ENCODE measurements at places on chromosomes 1 and 21.

GRCh38 chr21:39503123-39503762 lies 51.5 kb downstream of the SH3BGR start:
- DNase-seq = no peak

- no peak for DNase-seq
These were observed 3.7 kb upstream of the KLF18 start for GRCh38 chr1:44144962-44145756.

GRCh38 chr1:221994274-221994698 lies 252.4 kb upstream of the DUSP10 start:
- no peak for DNase-seq

DNA sequence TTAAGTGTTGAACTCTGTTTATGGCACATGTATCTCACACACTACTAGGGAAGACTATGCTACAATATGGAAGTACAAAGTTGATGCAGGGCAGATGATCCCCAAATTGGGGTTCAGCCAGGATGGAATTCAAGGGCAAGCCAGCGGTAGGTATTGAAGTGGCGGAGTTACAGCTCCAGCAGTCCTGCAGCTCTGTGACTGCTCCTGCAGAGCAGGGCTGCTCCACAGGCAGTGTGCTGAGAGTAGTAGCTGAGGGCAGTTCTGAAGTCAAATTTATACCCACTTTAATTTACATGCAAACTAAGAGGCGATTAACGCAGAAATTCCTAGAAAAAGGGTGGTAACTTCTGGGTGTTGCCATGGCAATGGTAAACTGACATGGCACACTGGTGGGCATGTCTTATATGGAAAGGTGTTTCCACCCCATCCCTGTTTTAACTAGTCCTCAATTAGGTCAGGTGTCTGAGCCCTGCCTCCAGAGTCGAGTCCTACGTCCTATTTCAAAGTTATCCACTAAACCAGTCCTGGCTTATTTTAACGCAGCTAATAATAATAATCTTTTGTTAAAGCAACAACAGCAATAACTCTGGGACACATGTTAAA lies 20.6 kb upstream of the CENPF start:
- DNase-seq = no peak

DNA sequence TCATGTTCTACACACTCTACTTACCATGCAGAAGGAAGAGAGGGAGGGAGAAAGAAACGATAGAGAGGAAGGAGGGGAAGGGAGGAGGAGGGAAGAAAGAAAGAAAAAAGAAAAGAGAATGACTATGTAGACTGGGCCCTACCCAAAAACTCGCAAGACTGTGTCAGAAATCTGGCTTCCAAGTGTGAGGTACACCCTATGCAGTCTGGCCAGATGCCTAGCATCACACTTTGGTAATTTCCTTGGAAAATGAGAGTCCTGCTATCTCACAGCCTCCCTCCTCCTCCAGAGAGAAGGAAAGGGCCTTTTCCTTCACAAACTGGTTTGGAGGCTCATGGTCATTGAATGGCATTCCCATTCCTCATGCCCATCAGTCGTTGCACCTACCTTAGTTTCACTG lies 86.4 kb upstream of the LRRC8D start:
- no peak for DNase-seq

- DNase-seq = no peak
These were observed 297.7 kb downstream of the OMA1 start for GRCh38 chr1:58248791-58249190.

- no peak for DNase-seq
These were observed 74.2 kb downstream of the GABPA start for GRCh38 chr21:25809013-25809412.

GRCh38 chr1:226568975-226569741 lies 20.6 kb downstream of the STUM start:
- DNase-seq = no peak

- DNase-seq = no peak
These were observed 282.2 kb downstream of the CACNA1E start for GRCh38 chr1:181765451-181766026.

GRCh38 chr1:16184557-16185303 lies 27.7 kb downstream of the ARHGEF19 start:
- no peak for DNase-seq

DNA sequence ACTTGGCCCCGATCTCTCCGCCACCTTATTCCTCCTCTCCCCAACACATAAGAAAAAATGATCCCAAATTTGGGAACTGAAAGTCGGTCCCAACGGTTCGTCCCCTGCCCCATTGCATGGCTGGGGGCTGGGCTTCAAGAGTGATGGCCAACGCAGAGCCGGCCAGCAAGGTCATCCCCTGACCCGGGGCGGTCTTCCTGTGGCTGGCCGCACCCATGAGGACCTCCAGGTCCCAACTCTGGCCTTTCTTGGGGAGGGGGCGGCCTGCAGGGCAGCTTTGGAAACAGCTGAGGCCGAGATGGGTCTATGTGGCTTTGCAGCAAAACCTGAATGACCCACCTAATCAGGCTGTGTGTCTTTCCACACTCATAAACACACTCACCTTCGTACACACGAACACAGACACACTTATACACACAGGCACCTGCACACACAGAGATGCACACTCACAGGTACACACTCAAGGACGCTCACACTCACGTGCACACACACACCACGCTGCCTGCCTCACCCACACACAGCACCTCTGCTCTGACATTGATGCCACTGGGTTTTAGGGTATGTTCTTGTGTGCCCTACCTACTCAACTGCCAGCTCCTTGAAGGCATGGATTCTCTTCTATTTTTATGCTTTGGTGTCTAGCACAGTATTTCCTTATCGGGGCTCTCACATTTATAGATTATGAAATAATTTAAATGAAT lies 562 bp downstream of the DYNLT5 start:
- no peak for DNase-seq

DNA sequence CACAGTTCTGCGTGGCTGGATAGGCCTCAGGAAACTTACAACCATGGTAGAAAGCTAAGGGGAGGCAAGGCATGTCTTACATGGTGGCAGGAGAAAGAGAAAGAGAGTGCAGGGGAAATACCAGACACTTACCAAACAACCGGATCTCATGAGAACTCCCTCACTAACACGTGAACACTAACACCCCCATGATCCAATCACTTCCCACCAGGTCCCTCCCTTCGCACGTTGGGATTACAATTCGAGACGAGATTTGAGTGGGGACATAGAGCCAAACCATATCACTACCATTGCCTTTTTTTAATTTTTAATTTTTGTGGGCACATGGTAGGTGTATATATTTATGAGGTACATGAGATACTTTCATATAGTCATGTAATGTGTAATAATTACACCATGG lies 23.8 kb upstream of the PPP1R8 start:
- no peak for DNase-seq

DNA sequence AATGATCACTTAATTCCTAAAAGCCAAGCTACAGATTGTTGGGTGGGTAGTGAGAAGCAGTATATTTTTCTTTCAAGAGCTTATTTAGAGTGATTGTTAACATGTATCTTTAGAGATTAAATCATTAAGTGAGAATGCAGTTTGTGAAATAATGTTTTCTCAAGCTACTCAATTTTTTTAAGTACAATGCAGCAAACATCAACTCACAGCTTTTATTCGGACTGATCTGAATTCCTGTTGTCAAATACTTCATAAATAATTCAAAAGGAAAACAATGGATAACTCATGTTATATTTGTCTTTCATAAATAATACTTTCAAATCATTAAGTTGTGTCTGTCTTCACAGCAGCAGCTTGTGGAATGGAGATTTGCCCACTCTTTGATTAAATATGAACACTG lies 271.1 kb upstream of the DEPDC1 start:
- DNase-seq = no peak

GRCh38 chr1:180440335-180440734 lies 62.0 kb downstream of the ACBD6 start:
- no peak for DNase-seq

GRCh38 chr1:22673486-22674409 lies 20.7 kb downstream of the C1QB start:
- DNase-seq = peak; percentile 53

GRCh38 chr1:215045698-215046308 lies 36.7 kb upstream of the KCNK2 start:
- DNase-seq = no peak

GRCh38 chr1:183251959-183252450 lies 65.9 kb downstream of the LAMC2 start:
- no peak for DNase-seq

DNA sequence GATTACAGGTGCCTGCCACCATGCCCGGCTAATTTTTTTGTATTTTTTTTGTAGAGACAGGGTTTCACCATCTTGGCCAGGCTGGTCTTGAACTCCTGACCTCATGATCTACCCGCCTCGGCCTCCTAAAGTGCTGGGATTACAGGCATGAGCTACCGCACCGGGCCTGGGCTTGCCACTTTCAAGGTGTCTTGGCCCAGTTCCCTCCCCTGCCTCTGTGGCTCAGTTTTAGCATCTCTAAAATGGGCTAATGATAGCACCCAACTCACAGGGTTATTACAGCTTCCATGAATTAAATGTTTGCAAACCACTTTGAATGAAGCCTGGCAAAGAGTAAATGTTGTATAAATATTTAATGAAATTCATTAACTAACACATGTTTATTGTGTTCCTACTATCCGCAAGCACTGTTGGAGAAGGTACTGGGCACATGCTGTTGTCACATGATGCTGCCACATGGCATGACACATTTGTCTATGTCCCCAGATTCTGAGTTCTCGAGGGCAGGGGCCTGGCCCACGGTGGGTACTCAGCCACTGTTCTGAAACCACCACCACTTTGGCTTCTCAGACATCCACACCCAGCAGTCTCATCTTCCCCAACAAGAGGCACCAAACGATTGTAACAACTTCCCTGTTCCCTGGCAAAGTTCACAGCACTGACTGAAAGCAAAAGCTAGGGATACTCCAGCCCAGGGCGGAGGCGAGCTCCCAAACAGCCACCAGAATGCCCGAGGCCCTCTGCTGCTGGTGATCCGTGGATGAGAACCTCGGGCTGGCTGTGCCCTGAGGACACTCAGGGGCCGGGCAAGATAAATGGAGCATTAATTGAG lies 9.7 kb downstream of the IFFO2 start:
- no peak for DNase-seq

GRCh38 chr1:164685266-164686035 lies 126.5 kb downstream of the PBX1 start:
- no peak for DNase-seq
